Caudate nucleus (tissue), 63 donors: ENCODE measurements at places on chromosomes 5 and 9.

GRCh38 chr5:5315068-5315980 is 107.2 kb upstream of the ICE1 start:
- no peak for DNase-seq

- no peak for DNase-seq
Measured at GRCh38 chr5:173855162-173855994, 32.8 kb upstream of the CPEB4 start.

DNA sequence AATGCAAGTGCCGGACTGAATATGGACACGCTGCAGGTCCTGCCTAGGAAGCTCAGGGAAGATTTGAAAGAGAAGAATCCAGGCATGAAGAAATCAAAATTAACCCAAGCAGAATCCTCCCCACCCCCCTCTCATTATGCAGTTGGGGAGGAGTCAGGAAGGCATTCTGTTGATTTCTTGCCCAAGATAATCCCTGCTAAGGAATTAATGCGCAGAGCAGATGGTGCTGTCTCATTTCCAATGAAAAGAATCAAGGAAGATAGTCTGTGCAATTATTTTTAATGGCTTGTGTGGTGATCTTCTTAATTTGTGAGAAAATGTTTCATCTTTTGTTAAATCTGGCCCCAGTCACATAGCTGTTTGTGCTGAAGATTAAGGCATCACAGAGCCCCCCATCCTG is 145.0 kb downstream of the ZNF462 start:
- DNase-seq = no peak

- DNase-seq = no peak
Measured at GRCh38 chr9:111871499-111871855, 25.1 kb upstream of the UGCG start.

- no peak for DNase-seq
Measured at GRCh38 chr5:144547098-144547499, 376.4 kb downstream of the KCTD16 start.

- no peak for DNase-seq
Measured at GRCh38 chr5:68295772-68296171, 80.2 kb downstream of the PIK3R1 start.

DNA sequence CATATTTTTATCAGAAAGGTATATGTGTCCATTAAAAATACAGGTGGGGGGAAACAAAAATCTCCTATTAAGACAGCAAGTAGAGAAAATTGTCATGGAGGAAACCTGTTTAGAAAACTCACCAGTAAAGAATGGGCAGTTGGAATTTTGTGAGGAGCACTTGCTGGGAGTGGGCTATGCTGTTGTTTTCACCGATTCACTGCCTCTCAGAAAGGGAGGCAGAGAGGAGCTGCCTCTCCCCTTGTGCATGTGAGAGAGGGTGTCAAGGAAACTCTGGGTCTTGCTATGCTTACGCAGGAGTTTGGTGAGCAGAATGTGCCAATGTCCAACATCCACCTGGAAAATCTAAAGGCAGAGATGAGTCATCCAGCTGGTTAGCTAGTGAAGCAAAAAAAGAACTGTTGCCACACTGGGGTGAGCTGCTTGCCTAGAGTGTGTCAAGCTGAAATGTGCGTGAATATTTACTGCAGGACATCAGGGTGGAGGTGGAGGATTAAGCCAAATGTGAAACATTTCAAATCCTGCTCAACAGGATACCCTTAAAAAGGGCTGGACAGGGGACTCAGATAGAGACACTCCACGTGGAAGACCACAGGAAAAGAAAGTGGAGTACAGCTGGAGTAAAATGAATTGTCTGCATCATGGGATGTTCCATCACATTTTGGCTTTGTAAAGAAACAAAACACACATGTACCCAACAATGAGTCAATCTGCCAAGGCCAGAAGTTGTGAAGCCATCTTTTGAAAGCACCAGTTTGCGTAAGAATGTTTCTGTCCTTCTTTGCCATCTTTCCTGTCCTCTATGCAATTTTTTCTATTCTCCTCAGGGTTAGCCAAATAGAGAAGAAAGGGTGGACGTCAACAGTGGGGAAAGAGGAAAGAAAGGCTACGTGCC is 449.7 kb upstream of the MPDZ start:
- no peak for DNase-seq

DNA sequence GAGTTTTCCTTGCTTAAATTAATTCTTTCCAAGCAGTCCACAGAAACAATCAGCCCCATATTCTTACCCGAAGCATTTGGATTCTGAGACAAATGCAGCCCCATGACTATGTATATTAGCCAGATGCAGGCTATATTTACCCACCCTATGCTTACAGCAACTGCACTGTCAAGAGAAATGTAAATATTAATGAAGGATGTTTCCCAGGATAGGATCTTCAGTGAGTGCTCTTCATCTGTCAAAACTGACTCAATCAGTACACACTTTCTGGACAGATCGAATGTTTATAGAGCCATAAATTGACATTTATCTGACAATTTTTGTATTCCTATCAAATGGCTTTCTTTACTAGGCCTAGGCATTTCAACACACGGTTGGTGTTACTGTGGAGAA is 725.3 kb upstream of the SEMA6A start:
- DNase-seq = no peak

DNA sequence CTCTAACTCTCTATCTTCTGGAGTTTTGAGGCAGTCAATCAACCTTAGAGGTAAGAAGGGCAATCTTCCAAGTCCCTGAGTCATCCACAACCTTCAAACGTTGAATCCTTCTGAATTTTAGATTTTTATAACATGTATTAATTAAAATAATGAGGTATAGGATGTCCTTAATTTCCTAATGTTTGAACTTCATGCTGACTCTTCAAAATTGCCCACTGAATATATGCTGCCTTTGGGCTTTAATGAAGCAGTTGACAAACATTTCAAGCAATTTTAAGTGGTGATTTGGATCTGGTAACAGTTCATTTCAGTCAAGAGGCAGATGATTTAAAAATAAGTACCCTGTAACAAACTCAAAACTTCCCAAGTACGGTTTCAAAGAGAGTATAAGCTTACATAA is 26.0 kb downstream of the ERP44 start:
- no peak for DNase-seq
